ENCODE measurements at places on chromosomes 12 and 14.

DNA sequence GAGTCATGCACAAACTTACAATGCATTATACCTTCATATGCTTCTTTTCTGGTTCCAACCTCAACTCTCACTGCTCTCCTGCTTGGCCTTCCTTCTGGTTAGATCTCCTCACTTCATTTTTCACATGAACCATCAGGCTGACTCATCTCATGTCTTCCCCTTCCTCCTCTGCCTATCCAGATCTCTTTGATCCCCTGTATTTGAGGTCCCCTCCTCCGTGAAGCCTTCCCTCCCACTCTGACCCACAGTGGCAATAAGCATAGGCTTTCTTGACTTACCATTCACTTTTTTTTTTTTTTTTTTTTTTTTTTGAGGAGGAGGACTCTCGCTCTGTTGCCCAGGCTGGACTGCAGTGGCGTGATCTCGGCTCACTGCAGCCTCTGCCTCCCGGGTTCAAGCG lies 14.7 kb upstream of the ASIC1 start:
- DNase-seq: no peak

DNA sequence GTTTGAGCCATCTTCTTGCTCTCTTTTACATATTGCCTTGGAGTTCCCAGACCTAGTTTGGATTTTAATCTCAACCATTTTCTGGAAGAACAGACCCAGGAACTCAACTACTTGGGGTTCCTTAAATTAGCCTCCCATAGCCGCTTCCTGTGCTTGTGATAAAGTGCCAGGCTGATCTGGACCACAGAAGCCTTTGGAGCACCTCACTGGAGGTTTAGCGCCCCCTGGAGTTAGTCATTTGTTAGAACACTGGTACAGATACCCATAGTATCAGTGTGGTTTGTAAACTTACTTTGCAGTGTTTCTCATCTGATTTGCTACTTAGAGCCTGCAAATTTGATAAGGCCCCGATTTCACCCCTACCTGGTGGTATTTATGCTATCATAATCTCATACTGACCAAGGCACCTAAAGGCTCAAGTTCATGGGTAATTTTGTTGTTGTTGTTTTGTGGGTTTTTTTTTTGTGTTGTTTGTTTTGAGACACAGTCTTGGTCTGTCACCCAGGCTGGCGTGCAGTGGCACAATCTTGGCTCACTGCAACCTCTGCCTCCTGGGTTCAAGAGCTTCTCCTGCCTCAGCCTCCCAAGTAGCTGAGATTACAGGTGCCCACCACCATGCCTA lies 3.7 kb downstream of the UNC119B start:
- DNase-seq: peak; percentile 76

DNA sequence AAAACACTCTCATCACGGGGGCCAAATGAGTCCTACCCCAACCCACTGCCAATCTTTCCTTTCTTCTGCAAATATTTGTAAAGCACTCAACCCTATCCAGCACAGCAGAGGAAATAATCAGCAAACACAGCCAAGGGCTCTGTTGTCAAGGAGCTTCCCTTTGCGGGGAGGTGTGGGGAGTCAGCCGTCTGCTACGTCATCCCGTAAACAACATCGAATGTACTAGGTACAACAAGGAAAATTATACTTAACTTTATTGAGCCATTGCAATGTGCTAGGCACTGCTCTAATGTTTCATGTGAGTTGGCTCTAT lies 22.8 kb downstream of the TMEM63C start:
- DNase-seq: no peak

GRCh38 chr14:53152184-53152886 lies 788 bp downstream of the DDHD1 start:
- DNase-seq: peak; percentile 72

DNA sequence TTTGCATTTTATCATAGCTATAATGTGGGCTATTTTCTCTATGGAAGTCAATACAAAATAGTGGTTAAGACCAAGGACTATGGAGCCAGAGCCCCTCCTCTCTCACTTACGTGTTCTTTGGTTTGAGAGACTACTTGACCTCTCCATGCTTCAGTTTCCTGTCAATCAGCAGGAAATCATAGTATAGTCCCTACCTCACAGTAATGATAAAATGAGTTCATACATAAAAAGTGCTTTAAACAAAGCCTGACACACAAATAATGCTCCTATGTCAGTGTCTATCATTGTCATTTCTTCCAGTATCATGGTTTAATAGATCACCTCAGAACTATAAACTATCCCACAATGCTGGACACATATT lies 90.4 kb downstream of the MED13L start:
- DNase-seq: no peak

DNA sequence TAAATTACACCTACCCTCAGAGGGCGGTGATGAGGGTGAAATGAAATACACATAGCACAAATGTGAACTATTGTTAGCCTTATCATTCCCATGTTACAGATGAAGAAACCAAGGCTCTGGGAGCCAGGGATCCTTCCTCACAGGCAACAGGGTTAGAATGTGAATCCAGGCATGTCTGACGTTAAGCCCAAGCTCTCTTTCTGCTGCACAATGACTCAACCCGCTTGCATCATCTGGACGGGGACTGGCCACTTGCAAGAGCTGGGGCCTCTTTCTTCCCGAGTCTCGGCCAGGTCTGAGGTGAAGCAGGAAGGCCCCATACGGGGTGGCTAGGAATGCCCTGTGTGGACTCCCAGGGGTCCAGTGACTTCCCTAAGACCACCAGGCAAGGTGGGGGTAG lies 105.2 kb downstream of the RBM19 start:
- DNase-seq: no peak

- no peak for DNase-seq
Observed at GRCh38 chr12:47015381-47015780, 64.0 kb upstream of the PCED1B start.

DNA sequence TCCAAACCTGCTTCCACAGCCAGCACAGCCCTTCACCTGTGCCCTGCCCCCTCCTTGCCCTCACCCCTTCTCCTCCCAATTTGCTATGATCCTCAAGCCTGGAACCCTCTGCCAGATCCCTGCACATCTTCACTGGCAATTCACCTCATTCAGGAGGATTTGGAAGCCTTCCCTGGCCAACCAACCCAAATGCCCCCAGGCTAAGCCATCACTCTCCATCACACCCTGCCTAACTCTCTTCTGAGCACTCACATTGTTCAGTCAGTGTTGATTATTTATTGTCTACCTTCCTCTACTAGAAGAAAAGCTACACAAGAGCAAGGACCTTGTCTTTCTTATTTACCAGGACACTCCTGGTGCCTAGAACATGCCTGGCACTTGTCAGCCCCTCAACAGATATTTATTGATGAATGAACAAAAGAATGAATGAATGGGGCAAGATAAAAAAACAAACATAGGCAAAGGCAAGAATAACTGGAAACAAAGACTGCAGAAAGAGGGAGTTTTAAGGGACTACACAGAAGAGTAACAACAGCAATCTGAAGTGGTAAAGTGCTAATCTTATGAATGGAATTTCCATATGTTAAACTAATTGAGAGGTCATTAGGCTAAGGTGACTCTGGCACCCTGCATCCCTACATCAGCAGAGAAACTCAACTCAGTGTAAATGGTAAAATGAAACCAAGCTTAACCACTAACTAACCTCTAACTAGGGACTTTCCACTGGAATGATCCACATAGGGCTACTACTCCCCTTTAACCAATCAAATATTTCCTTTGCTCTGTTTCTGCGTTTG lies 33.4 kb downstream of the TMTC1 start:
- DNase-seq: no peak

- DNase-seq: peak; percentile 29
Observed at GRCh38 chr14:21241218-21241819, 27.9 kb downstream of the HNRNPC start.

GRCh38 chr12:20097626-20098025 lies 270.7 kb upstream of the PDE3A start:
- DNase-seq: no peak

GRCh38 chr14:88026890-88027289 lies 22.0 kb downstream of the GPR65 start:
- DNase-seq: peak; percentile 31

- no peak for DNase-seq
Observed at GRCh38 chr14:104796687-104797081, 1.1 kb upstream of the AKT1 start.

GRCh38 chr14:35043046-35043445 lies 3.0 kb upstream of the FAM177A1 start:
- DNase-seq: no peak

DNA sequence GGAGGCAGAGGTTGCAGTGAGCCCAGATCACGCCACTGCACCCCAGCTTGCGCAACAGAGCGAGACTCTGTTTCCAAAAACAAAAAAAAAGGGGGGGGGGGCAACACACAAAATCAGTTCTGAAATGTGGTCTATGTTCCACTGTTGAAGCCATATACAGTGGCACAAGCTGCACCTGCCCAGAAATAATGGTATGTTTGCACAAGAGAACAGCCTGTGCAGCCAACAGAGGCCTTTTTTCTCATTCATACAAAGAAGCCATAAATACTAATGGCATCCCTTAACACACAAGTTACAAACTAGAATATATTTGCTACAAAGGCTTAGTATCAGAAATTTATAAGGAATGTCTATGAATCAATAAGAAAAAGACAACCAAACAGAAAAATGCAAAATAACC lies 37.1 kb downstream of the ITPR2 start:
- DNase-seq: no peak

- DNase-seq: peak; percentile 31
Observed at GRCh38 chr14:76710056-76711010, 50.9 kb upstream of the VASH1 start.

- DNase-seq: no peak
Observed at GRCh38 chr12:61308220-61308619, 952.0 kb upstream of the USP15 start.

DNA sequence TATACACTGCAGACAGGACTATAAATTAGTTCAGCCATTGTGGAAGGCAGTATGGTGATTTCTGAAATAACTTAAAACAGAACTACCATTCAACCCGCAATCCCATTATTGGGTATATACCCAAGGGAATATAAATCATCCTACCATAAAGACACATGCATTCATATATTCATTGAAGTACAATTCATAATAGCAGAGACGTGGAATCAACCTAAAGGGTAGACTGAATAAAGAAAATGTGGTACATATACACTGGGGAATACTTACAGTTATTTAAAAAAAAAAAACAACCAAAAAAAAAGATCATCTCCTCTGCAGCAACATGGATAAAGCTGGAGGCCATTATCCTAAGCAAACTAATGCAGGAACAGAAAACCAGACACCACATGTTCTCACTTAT lies 473.9 kb downstream of the TRHDE start:
- no peak for DNase-seq

DNA sequence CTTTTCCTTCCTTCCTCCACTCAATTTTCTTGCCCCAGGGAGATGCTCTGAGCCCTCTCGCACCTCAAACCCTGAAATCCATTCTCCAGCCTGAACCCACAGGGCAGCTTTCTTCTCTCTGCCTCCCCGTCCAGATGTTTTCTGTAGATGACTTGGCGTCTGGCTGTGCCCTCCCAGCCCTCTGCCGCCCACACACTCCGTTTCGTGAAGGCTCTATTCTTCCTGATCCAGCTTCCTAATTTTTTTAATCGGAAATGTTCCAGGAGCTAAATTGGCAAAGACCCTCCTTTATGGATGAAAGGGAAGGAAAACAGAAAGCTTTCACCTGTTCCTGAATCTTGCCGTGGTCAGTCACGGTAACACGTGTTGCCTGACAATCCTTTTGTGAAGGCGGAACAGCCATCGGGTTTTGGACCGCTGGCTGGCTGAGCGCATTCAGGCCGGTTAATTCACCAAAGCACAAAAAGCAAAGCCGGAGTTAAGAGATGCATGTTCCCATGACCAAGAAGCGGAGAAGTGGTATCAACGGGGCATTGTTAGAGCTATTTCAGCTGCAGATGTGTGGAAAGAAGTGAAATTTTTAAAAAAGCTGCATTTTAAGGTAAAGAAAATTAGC lies 70.2 kb upstream of the FBRSL1 start:
- DNase-seq: no peak

- no peak for DNase-seq
Observed at GRCh38 chr12:71948390-71948789, 9.7 kb downstream of the TPH2 start.

DNA sequence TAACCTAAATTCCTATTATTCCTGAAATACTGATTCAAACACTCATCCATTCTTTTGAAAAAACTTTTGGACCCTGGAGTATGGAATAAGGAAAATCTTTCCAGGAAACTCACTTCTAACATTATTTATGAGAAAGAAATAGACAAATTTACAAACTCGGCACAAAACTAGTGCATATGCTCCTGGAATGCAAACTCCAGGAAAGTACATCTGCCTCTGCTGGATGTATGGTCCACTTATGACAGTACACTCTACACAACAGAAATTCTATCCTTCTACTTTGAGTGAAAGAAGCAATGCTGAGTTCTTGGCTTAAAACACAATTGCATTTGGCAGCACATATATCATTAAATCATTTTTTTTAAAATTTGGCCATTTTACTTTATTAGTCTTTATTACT lies 700.5 kb upstream of the STXBP6 start:
- DNase-seq: no peak

DNA sequence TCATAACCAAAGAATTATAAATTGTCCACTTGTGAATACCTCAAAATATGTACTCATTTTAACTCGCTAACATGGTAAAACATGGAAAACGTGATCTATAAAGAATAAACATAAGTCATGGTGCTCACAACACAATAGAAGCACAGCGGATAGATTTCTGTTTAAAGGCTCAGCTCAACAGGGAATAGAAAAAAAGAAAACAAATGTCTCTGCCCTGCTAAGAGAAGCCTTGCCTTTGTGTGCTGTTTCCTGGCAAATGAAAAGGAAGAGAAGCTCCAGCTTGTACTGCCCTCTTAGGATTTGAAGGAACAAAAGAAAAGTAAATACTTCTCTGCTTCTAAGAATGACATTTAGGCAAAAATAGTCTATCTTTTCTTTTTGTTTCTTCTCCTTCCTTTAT lies 121.0 kb upstream of the KRR1 start:
- DNase-seq: no peak

GRCh38 chr14:24329736-24330135 lies 5.1 kb downstream of the ADCY4 start:
- DNase-seq: peak; percentile 62

DNA sequence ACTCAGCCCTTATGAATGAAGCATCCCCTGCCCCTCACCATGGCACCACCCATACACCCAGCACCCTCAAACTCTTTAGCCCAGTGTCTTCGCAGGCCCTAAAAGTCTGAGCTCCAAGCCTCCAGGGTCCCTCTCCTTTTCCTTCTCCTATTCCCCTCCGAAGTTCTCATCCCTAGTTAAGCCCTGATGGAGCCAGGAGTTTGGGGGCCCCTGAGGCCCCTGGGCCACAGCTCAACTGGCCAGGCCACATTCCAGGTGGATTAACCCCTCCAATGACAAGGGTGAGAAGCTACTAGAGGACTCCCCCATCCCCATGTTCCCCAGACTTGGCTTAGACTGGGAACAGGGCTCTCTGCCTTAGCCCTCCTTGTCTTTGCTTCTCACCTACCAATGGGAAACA lies 2.6 kb downstream of the RARG start:
- no peak for DNase-seq
